Cerebellar nuclear complex (tissue), 1 donor: ENCODE measurements at places on chromosomes 7 and 10.

GRCh38 chr10:98419469-98420261 is 4.7 kb upstream of the PYROXD2 start:
- no peak for DNase-seq

DNA sequence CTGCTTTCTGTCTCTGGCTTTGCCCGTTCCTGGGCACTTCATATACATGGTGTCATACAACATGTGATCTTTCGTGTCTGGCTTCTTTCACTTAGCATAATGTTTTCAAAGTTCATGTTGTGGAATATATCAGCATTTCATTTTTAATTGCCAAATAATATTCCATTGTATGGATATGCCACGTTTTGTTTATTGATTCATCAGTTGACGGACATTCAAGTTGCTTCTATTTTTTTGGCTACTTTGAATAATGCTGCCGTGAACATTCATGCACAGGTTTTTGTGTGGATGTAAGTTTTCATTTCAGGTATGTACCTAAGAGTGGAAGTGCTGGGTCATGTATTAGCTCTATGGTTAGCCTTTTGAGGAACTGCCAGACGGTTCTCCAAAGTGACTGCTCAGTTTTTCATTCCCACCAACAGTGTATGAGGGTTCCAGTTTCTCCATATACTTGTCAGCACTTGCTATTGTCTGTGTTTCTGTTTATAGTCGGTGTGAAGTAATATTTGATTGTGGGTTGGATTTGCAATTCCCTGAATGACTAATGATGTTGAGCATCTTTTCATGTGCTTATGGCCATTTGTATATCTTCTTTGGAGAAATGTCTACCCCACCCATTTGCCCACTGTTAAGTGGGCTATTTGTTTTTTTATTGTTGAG is 401.4 kb upstream of the GALNT17 start:
- DNase-seq = no peak

DNA sequence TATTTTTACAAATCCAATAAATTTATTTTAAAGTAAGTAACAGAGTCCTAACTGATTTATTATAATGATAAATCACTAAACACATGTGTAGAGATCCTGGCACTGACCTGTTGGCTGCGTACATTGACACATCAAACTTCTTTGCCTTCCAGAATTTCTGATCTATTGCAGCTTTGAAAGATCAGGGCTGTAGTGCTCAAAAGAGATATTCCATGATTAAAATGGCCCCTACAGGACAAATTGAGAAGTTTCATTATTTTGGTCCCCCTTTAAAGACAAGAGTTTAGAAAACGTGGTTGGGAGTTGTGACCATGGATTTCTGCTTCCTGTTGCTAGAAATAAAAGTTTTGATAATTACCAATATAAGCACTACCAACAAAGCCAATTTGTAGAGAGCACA is 87.7 kb upstream of the PDK4 start:
- no peak for DNase-seq

- DNase-seq = no peak
These were observed 81.5 kb downstream of the SRPK2 start for GRCh38 chr7:105307163-105307672.

DNA sequence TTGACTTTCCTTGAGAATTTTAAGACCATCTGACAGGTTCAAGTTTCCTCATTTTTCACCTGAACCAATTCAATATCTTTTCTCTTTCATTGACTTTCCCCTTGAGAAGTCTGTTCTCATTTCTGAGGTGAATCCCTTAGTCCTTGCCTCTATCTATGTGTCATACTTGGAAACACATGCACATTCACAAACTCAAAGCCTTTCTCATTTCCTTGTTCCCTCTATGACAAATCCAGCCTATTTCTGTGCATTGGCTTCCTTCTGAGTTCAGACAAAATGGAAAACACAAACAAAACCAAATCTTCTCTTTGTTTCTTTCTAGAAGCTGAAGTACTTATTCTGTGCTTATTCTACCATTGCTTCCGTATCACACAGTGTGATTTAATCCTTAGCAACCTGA is 13.8 kb downstream of the PTTG1IP2 start:
- no peak for DNase-seq

DNA sequence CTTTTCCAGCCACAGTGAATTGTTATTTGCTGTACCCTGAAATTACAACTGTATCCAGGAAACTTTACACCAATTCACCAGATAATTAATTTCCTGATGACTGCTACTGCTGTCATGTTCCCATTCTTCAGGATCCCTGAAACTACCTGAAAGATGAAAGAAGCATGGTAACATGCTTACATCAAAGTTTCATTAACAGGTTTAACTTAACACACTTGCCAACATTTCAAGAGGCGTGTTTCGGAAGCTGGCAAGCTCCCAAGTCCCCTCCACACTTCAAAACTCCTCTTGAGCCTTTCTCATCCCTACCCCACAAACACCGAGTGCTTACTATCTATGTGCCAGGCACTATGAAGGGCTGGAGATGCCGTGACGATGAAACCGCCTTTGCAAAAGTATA is 88.6 kb downstream of the MPP7 start:
- DNase-seq = no peak
